ENCODE measurements at places on chromosomes 6 and 20.
A peak's percentile ranks its signal among the peaks of the same experiment; 100 is the strongest.

GRCh38 chr20:52676283-52676995 is 295.7 kb upstream of the TSHZ2 start:
- peak; percentile 4 for DNase-seq

GRCh38 chr20:50369225-50370035 is 140.8 kb upstream of the PTPN1 start:
- DNase-seq = no peak

DNA sequence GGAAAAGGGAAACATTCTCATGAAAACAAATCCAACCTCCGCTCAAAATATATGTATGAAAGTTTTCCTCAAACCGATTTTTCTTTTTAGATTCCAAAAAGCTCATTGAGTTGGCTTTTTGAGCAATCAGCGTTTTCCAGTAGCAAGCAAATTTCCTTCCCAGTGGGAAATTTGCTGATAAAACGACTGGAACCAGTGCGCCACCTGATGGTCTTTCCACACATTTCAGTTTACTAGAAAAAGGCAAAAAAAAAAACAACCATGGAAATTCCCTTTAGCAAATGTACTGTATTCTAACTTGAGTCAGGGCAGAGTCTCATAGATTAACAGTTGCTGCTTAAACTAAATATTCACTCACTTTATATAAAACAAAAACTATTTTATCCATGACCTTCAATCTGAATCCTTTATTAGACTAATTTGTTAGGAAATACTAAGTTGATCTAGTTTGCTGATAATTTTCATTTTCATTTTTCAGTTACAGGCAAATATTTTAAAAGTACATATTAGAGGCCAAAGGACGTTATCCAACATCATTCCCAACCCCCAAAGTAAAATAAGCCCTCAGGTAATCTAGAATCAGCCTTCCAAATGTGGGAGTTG is 271.5 kb downstream of the FOXA2 start:
- DNase-seq = no peak

DNA sequence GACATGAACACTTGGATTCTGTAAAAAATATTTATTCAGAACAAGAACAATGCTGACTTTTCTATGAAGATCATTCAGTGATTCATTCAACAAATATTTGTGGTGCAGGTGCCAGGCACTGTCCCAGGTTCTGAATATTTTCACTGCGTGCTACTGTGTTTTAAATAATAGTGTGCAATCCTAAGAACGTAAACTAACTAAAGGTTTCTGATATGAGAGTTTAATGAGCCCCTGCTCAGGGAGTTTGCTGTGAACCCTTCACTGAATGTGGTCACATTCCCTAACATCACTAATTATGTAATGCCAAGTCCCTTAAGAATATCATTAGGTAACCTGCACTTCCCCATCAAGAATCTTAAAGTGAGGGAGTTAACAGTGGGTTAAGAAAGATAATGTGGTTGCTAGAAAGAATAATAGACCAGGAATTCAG is 1.7 kb upstream of the TMEM170B start:
- no peak for DNase-seq

DNA sequence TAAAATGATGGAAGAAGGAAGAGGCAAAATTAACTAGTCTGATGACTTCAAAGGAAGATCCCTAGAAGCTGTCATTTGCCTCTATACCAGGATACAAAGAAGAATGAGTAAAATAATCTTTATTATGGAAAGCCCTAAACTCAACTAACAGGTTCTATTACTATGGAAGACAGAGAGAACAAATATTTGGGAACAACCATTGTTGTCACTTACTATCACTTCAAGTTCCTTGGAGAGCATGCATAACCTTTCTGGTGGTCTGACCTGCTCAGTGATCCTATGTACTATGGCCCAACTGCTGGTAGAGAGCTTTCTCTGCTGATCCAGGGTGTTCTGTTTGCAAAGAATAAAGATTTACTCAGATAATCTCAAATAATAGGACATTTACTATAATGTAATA is 62.8 kb upstream of the TASP1 start:
- DNase-seq = no peak

DNA sequence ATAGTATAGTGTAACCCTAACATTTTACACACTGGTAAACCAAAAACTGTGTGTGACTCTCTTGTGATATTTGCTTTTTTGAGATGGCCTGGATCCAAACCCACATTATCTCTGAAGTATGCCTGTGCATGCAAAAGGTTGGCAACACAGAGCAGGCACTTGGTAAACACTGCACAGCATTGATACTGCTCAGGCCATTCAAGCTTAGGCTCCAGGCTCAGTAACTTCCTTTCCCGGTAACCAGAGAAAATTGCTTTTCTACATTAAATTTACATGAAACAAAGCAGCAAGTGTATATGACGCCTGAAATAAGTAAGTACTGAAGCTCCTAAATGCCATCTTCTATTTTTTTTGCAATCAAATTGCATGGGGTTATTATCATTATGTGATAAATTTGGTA is 205.7 kb downstream of the EPM2A start:
- no peak for DNase-seq

- DNase-seq = peak; percentile 15
Observed at GRCh38 chr6:166341464-166341863, 881 bp downstream of the SFT2D1 start.

GRCh38 chr6:19753826-19754225 is 83.3 kb upstream of the ID4 start:
- DNase-seq = no peak

GRCh38 chr20:1081891-1082290 is 36.5 kb upstream of the PSMF1 start:
- no peak for DNase-seq

- DNase-seq = no peak
Observed at GRCh38 chr6:30548375-30548774, 7.9 kb downstream of the GNL1 start.

GRCh38 chr6:130547723-130548122 is 181.9 kb downstream of the TMEM200A start:
- DNase-seq = no peak

- DNase-seq = no peak
Observed at GRCh38 chr6:32170294-32170693, 5.6 kb downstream of the AGPAT1 start.

- no peak for DNase-seq
Observed at GRCh38 chr20:34564833-34565232, 6.3 kb downstream of the MAP1LC3A start.

DNA sequence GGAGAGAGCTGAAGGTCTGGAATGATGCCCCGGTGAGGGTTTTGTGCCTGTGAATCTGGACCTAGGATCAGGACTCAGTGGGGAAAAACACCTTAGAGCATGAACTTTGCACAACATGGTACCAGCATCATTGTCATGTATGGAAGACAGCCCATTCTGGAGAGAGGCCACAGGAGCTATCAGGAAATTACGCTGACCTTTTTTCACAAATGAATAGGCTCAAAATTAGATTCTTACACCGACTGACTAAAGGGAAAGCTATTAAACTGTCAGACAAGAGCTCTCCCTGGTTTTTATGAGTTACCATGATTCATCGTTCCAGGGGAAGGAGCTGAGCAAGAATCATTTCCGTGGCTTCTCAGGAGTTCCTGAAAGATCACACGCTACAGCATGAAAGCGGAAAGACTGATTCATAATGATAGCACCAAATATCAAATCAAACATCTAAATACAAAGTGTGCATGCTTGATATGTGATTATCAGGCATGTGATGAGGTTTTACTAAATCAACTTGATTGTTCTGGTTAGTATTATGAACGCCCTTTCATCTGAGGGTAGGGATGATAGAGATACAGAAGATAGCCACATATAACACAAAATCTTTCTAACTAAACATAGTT is 224.9 kb upstream of the SMLR1 start:
- peak; percentile 35 for DNase-seq

- DNase-seq = no peak
Observed at GRCh38 chr6:163356324-163356723, 58.2 kb upstream of the QKI start.

GRCh38 chr6:42227173-42227850 is 9.7 kb upstream of the MRPS10 start:
- no peak for DNase-seq

DNA sequence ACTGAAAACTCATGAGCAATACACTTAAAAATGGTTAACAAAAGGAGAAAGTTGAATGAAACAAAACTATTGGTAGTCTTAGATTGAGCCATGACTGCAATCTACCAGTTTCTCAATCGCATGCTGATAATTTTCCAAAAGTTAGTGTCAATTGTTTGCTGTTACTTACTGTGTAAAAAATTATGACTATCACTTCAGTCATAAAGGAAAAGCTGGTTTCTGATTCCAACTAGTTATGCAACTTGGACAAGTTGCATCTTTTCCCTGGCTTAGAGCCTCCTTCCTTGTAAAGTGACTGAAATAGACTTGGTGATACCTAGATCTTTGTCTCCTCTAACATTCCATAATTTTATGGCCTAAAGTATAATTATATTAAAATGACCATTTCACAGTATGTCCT is 88.3 kb upstream of the PAK5 start:
- DNase-seq = no peak

- no peak for DNase-seq
Observed at GRCh38 chr6:79640146-79641111, 9.3 kb downstream of the SH3BGRL2 start.

DNA sequence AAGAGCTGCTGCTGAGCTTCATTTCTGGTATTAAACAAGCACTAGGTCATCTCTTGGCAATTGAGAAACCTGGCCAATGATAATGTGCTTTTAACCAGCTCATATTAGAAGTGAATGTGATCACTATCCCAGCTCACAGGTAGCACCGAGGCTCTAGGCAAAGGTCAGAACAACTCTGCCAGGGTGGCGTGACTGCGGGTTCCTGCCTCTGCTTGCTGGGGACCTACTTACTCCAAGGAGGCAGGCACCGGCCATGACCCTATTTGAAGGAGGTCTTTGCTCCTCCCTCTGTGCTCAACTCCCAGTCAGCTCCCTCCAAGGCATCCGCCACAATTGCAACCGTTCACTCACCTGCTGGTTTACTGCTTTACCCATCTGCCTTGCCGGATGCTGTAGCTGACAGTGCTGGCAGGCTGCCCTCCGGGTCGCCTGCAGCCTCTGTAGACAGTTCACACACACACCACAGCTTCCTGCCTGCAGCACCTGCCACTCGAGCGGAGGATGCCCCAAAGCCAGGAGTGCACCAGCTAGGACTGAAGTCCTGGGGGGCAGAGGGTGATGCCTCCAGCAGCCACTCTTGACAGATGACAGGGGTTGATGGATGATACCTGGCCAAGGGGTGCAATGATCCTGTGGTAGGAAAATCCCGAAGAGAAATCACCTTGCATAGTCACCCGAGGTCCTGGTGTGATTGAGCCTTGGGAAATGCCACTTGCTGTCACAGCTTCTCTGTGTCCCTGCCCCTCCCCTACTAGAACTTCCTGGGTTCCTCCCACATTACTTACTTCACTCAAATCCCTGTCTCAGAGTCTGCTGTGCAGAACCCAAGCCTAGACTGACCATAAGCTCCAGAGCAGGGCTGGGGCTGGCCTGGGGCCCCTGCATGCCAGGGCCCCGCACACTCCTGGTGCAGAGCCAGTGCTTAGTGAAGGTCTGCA is 8.8 kb upstream of the VSX1 start:
- peak; percentile 87 for DNase-seq

DNA sequence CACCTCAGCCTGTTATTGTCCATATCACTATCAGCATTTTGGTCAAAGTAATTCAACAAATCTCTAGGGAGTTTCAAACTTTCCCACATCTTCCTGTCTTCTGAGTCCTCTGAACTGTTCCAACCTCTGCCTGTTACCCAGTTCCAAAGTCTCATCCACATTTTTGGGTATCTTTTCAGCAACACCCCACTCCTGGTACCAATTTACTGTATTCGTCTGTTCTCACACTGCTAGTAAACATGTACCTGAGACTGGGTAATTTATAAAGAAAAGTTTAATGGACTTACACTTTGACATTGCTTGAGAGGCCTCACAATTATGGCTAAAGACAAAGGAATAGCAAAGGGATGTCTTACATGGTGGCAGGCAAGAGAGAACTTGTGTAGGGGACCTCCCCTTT is 224.2 kb downstream of the ADGRB3 start:
- DNase-seq = no peak

- no peak for DNase-seq
Observed at GRCh38 chr20:51019656-51020592, 3.0 kb downstream of the KCNG1 start.

DNA sequence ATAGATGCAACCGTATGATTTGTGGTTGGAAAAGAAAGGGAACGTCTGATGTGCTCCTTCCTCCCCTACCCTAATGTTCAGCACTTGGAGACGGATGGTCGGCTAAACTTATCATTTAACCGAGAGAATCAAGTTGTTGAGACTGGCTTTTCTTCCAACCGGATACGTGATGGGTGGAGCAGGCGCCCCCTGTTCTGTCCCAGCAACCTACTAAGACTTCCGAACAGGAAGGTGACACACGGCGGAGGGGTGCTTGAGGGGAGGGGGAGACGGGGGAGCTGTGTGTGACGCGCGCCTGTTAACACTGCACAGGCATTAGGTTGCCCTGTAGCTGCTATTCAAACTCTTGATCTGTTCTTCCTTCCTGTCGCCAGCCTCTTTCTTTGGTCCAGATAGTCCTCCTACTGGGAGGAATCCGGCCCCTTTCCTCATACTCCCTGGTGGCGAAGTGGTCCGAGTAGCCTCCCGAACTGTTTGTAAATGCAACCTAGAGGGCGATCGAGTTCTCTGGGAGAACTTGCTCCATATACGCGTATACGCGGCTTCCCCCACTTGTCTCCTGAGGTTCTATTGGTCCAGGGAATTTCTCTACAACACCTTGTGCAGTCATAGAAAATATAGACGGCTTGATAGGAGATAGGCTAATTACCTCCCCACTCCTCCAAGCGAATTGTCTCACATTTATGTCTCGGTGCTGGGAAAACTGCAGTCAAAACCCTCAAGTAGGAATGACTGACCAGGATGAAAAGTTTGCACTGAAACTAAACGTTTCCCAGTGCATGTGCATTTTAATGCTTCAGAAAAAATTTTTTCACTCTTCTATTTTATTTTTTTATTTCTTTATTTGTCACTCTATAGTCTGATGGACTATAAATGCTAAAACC is 126.0 kb upstream of the SLC2A12 start:
- peak; percentile 91 for DNase-seq
